ENCODE measurements at places on chromosomes 7 and 10.

GRCh38 chr7:2017481-2017891, 215.3 kb downstream of the MAD1L1 start:
- DNase-seq = no peak

DNA sequence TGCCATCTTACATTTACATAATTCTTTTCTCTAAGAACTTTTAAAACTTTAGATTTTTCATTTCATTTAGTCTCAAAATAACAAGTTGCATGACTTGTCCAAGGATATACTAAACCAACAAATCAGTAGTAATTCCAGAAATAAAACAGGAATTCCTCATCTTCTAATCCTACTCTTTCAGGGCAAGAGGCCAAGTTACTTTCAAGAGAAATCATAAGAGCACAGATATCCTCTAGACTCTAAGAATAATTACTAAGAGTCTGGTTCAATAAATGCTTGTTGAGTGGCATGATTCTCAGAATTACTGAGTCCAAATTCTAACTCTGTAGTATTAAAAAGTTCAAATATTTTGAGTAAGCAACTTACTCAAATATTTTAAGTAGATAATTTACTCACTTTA, 12.9 kb downstream of the PDZD8 start:
- no peak for DNase-seq

GRCh38 chr10:103491729-103492364, 1.7 kb upstream of the NEURL1 start:
- no peak for DNase-seq

DNA sequence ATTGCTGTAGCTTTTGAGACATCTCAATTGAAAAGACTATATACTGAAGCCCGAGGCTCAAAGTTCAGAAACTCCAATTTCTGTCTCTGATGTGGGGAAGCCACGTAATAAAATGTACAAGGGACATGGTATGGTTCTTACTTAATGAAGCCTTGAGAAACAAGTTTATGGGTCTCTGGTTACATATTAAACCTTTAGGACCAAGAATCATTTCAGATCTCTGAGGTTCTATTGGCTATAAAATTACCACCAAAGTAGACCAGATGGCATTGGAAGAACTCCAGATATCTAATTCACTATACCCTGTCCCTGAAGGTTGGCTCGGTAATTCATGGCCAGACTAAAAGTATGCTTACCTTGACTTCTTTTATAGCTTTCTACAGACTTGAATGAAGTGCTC, 23.7 kb downstream of the STAMBPL1 start:
- DNase-seq = no peak

DNA sequence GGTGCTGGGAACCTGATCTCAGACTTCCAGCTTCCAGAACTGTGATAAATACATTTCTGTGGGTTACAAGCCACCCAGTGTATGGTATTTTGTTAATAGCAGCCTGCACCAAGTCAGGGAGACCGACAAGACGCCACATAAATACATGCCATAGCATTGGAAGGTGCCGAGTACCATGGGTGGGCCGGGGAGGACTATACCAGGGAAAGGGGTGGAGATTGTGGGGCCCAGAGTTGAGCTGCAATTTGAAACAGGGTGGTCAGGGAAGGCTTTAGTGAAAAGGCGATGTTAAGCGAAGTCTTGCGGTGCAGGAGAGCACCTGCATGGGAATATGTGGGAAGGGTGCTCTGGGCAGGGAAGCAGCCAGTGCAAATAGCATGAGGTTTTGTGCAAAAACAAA, 88.9 kb upstream of the LRRC4 start:
- no peak for DNase-seq

- no peak for DNase-seq
These were observed 180.9 kb downstream of the ANK3 start for GRCh38 chr10:60208676-60209269.

GRCh38 chr10:96440361-96441292, 73.1 kb downstream of the TLL2 start:
- no peak for DNase-seq

DNA sequence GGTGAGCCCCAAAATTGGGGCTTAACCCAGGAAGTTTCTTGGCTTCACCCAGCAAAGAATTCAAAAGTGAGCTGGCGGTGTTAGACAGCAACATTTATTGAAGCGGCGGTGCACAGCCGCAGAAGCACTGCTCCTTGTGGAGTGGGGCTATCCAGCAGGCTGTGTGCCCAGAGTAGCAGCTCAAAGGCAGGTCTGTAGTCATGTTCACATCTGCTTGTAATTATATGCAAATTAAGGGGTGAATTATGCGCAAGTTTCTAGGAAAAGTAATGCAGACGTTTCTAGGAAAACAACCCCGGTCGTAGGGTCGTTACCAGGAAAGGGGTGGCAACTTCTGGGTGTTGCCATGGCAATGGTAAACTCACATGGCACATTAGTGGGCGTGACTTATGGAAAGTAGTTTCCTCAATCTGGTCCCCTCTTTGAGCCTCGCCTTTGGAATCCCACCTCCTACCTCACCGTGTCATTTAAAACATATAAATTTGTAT, 13.7 kb upstream of the KBTBD2 start:
- peak; percentile 2 for DNase-seq

DNA sequence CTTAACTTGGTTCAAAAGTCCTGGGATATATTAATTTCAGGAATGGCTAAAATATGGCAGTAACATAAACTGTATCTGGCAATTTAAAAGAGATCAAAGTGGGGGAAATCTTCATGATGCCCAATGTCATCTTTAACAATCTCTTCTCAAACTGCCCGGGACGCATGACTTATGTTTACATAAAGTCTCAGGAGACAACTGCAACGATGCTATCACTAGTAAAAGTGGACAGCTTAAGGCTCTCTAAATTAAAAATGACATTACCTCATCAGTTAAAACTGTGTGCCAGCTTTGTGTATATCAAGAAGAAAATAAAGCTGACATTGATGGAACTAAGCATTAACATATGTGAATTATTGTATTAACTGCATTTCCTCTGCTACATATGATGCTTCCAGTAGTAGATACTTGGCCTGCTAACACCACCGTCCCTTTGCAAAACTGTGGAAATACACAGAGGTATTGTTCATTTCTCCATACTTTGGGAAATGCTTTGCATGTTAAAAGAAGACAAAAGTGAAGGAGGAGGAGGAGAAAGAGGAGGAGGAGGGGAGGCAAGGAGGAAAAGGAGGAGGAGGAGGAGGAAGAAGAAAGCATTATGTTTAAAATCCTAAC, 62.4 kb downstream of the NRP1 start:
- no peak for DNase-seq

- no peak for DNase-seq
These were observed 112.6 kb upstream of the ADAM12 start for GRCh38 chr10:126500866-126501265.

- DNase-seq = no peak
These were observed 33.7 kb upstream of the DGKI start for GRCh38 chr7:137880432-137880831.

DNA sequence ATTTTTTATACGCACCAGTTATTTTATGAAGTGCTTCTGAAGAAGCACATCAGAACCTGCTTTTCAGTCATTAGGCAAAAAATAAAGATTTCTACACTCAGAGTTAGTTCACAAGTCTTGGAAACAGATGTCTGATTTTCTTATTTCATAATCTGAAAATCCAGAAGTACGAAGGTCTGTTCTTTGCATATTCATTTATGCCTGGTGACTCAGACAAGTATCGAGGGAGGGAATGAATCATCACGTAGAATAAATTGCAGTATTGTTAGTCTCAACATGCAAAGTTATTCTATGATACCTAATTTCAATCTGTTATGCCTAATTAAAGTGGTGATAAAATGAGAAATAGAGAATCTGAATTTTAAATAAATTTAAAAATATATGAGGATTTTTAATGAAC, 113.6 kb upstream of the SEM1 start:
- no peak for DNase-seq

DNA sequence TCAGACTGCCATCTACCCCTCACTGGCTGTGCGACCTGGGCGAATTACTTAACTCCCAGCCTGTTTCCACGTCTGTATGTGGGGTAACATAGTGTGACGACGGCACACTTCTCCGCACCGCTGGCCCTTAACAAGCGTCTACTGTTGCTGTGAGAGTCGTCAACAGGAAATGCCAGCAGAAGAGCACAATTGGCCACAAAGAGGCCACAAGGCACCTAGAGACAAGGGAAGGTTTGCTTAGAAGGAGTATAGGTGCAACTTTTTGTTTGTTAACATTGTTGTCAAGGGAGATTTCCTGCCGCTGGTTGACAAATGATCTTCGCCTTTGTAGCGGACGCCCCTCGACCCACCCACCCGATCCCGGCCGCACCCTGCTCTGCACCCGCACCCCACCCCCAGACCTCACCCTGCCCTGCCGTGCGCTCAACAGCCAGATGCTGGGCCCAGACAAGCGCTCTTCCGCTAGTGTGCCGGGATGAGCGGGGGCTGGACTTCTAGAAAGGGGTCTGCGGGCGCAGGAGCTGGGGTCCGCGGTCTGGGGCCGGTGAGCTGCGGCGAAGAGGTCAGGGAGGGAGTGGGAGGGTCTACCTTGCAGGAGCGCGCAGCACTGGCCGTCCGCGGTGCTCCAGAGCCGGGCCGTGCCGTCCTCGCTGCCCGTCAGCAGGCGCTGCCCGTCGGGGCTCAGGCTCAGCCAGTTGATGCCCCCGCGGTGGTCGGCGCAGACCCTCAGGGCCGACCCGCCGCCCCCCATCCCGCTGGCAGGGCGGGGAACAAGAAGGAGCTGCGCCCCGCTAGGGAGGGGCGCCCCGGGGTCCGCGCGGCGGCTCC, 785 bp downstream of the WDR86 start:
- no peak for DNase-seq

GRCh38 chr10:103676058-103676785, 179.2 kb downstream of the SH3PXD2A start:
- no peak for DNase-seq

DNA sequence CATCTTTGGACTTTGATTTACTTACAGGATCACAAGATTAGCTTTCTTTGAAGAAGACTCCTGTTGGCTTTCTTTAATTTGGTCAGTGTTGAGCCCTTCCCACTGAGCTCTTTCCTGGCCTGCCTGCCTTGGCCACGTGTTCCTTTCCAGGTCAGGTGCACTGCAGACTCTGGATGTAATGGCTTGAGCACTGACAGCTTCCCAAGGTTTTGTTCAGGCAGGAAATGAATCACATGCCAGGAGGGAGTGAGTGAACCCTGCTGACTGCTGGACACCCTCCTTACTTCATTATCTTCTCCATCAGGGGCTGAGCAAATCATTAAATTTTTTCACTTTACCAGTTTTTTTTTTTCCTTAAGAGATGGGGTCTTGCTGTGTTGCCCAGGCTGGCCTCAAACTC, 29.8 kb downstream of the SNX10 start:
- no peak for DNase-seq

- no peak for DNase-seq
These were observed 8.1 kb downstream of the AOC1 start for GRCh38 chr7:150860291-150860977.

DNA sequence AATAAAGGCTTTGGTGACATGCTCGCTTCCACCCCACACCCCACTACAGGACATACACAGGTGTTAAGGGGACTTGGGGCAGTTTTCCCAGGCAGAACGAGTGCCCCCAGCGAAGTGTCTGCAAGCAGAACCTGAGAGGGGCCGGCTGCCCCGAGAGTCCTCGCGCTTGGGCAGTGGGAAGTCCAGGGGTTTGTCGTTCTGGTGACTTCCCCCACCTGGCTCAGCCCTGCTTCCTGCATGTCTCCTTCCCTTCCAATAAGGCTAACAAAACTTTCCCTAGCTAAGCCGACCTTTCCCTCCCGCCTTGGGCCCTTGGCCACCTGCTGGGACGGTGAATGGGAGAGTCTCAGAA, 916 bp downstream of the VWA2 start:
- DNase-seq = no peak

GRCh38 chr7:92433019-92433418, 14.3 kb upstream of the GATAD1 start:
- no peak for DNase-seq

- no peak for DNase-seq
These were observed 380.3 kb upstream of the ADARB2 start for GRCh38 chr10:2117641-2118040.

DNA sequence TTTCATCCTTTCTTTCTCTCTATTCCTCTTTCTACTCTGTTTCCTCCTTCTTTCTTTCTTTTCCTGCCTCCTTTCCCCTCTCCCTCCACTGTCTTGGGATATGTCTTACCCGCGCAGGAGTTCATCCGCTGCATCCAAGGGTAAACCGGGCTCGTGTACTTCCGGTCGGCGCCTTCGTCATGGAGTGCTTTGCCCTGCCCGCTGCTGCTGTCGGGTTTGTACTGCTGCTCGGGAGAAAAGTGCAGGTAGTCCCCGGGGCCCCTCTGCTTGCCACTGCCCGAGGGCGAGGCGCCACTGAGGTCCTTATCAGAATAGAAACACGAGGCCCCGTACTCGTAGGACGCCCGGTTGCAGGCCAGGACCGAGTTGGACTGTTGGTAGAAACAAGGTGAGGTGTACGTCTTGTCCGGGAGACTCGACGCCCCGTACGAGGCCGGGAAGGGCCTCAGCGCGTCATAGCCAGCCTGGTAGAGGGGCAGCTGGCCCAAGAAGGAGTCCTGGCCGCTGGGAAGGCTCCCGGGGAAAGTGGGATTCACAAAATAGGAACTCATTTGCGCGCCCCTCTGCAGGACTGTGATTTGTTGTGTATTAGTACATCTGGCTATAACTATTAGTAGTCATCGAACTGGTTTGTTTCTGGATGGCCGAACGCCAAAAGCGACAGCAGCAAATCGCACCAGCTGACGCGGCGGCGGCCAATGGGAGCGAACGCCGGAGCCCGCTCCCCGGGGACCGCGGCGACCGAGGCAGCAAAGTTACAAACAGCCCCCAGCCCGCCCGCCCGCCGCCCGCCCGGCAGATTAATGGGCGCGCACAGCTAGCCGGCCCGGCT, at the start of gene HOXA6:
TSS of gene HOXA6 (minus strand) at position 576 of the 832 bp plus-strand sequence. CDS start at position 551, 25 bp downstream.
- no peak for DNase-seq
